ENCODE measurements at places on chromosomes 7 and 10.

DNA sequence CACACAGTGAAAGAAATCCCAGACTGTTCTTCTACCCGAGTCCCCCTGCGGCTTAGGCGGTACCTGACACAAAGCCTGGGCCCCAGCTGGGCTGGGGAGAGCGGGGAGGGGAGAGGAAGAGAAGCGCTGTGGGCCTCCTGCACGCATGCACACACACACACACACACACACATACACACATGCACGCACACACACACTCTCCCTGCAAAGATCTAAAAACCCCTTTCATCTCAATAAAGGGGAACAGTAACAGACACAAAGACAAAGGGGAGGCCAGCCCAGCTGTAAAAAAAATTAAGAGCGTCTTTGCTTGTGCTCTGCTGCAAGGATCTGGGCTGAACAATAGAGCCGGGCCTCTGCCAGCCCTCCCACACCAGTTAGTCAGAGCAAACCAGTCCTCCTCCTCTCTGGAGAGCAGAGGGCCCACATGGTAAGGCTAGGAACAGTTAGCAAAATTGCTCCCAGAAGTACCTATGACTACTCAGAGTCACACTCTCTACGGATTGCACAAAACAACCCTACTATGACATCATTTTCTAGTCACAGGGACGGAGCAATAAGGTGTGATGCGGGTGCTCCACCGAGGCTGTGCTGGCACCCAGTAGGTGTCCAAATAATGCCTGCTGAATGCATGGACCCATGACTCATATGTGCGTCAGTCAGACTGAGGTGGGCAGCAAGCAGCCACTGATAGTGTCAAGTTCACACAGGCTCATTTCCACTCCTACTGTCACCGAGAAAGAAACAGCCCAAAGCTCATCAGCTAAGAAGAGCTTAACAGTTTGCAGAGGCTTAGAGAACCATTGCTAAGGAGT, 9.2 kb downstream of the ITPRIP start:
- no peak for DNase-seq

GRCh38 chr7:17186745-17187530, 111.5 kb upstream of the AHR start:
- no peak for DNase-seq

- no peak for DNase-seq
These were observed 19.6 kb upstream of the RET start for GRCh38 chr10:43057231-43057711.

DNA sequence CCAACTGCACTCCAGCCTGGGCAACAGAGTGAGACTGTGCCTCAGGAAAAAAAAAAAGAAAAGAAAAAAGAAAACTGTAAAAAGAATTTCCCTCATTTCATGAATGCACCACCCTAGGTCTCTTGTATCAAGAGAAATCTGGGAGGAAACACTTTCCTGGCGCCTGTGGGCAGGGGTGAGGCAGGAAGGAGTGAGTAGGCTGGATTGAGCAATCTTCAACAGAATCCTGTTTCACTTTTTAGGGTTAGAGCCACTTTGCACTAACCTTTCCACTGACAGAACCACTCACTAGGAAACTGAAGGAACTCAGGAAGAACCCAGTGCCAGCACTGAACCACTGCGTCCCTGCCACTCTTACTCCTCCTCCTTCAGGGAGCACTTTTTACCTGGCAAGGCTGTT, 282.1 kb downstream of the CCDC3 start:
- no peak for DNase-seq

- no peak for DNase-seq
These were observed 179.6 kb downstream of the TCERG1L start for GRCh38 chr10:131131726-131132591.

DNA sequence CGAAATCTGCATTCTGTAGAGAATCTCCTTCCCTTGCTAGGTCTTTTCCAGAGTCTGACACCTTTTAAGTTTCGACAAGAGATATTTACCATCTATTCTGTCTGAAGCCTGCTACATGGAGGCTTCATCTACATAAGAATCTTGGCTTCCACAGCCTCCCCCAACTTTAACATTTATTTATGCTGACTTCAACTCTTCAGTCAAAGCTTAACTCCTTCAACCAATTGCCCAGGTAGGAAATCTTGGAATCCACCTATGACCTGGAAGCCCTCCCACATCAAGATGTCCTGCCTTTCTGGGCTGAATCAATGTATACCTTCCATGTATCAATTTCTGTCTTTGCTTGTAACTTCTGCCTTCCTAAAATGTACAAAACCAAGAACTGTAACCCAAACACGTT, 54.7 kb downstream of the MINPP1 start:
- DNase-seq: no peak

DNA sequence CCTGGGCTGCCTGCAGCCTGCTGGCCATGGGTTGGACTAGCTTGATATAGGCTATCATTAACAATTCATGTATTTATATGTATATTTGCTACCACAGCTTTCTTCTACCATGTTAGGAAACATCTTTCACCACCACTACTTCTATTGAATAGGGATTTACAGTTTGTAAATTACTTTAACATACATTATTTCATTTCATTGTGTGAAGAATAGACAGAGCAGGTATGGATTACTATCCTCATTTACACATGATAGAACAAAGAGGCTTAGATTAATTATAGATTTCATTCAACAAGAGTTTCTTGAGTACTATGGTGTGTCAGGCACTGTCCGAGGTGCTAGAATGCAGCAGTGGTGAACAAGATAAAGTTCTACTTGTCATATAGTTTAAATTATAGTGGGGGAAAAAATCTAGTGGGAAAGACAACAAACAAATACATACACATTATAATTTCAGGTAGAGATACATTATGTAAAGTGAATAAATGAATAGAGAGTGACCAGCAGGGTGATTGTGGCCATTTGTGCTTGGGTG, 20.6 kb downstream of the VTI1A start:
- DNase-seq: no peak

DNA sequence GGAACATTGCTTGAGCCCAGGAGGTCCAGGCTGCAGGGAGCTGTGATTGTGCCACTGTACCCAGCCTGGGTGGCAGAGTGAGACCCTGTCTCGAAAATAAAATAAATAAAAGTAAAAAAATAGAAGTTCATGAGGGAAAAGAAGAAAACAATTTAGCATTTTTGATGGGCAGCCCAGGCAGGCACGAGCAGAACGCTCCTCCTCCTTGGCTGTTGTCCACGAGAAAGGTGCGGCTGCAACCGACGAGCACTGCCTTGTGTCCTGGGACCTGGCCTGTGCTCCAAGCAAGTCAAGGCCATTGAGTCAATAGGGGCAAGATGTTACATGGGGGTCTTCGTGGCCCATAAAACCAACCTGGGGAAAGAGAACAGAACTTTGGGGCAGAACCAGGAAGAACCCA, 25.6 kb downstream of the EBF3 start:
- DNase-seq: no peak

GRCh38 chr7:51289623-51290303, 26.8 kb downstream of the COBL start:
- no peak for DNase-seq

Data from cortex of kidney (tissue), 1 donor.